EL (cell line): ENCODE measurements at places on chromosomes 7 and 10.
A peak's percentile ranks its signal among the peaks of the same experiment; 100 is the strongest.

GRCh38 chr10:34520084-34520483, 295.0 kb downstream of the PARD3 start:
- DNase-seq, result no peak

DNA sequence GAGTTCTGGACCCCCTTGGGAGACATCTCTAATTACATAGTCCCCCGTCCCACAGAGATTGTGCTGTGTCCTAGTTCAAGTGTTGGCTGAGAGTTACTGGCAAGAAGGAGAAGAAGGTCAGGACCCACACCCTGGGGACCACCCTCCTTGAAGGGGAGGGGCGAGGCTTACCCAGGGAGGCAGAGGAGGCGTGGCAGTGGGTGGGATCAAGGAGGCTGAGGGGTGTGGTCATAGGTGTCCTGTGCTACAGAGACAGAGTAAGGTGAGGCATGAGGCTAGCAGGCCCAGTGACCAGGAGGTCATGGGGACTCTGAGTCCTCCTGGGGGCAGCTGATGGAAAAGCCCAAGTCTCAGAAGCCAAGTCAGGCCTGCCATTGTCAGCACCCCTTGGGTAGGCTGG, 29.4 kb upstream of the ADCYAP1R1 start:
- no peak for DNase-seq

- DNase-seq, result peak; percentile 69
Observed at GRCh38 chr7:112192236-112193154, 13.7 kb downstream of the DOCK4 start.

GRCh38 chr7:23475576-23475839, 5.2 kb upstream of the IGF2BP3 start:
- DNase-seq, result no peak

DNA sequence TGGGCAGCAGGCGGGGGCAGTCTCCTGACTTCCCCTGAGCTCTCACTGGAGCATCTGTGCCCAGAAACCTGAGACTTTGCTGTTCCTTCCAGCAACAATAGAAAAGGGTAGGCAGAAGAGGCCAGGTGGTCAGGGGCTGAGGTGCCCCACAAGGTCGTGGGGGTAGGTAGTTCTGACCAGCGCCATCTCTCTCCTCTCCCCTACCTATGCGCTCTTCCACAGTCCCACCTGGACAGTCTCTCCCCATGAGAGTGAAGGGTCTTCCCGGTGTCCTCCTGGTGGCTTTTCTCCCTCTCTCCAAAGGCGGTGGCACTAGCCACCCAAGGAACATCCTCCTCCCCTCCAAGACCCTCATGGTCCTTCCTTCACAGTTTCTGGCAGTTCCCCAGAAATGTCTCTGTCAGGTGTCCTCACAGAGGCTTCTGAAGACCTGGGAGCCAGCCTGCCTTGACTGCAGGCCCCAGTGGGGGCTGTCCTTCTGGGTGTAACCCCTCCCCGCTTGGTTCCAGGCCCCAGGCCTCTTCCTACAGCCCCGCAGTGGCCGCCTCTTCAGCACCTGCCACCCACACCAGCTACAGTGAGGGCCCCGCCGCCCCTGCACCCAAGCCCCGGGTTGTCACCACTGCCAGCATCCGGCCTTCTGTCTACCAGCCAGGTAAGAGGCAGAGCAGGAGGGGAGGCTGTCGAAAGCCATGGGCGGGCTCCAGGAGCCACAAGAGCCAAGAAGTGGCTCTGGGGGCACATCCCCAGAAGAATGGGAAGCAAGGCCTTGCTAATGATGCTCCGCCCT, 41.3 kb downstream of the LDB3 start:
- DNase-seq, result no peak

DNA sequence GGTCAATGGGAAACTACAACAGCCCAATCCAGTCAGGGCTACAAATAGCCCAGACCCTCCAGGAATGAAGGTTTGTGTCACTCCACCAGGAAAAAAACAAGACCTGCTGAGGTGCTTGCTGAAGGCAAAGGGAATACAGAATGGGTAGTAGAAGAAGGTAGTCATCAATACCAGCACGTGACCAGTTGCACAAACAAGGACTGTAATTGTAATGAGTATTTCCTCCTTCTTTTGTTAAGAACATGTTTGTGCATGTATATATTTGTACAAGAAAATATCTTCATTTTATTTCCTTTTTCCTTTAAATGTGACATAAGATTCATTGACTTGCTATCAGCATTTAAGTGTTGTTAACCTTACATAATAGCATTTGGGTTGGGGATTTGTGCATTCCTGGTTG, 229.3 kb downstream of the IMMP2L start:
- no peak for DNase-seq

DNA sequence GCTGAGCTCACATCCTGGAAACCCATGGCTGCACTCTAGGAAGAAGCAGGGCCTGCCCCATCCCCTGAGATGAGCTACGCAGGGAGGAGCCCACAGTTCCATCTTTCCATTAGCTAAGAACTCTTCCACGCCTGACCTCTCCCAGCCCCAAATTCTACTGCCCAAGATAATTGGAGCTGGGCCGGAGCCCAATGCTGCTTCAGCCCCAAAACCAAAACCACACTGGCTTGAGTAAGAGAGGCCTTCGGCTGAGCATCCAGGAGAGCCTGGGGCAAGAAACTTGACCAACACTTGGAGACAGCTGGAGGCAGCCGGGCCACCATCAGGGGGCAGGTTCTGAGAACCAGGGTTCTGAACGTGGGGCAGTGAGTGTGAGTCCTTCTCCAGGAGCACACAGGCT, 116.1 kb upstream of the ZMIZ1 start:
- DNase-seq, result peak; percentile 86

GRCh38 chr7:20107582-20107981, 109.6 kb downstream of the MACC1 start:
- no peak for DNase-seq

GRCh38 chr10:44696496-44696895, 214.6 kb upstream of the TMEM72 start:
- peak; percentile 58 for DNase-seq

DNA sequence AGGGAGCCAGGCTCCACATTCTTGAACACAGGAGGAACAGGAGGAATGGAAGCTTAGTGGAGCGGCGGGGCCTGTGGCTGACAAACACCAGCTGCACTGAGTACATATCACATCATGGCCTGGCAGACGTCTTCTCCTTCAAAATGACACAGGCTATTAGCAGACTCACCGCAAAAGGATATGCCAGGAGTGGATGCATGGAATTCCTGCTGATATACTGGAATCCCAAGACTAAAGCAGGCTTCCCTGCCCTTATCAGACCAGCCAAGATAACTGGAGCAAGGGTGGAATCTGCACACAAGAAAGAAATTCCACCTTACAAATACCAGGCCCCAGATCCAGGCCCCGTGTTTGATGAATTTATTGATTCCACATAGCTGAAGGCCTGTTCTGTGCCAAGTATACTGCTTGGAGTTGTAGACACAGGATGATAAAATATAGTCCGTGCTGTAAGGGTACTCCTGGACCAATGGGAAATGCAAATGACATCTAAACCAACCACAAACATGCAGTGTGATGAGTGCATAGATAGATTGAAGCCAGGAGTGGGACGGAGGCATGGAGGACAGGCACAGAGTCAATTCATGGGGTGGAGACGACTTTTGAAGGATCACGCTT, 480.5 kb upstream of the ZMIZ1 start:
- DNase-seq, result no peak

DNA sequence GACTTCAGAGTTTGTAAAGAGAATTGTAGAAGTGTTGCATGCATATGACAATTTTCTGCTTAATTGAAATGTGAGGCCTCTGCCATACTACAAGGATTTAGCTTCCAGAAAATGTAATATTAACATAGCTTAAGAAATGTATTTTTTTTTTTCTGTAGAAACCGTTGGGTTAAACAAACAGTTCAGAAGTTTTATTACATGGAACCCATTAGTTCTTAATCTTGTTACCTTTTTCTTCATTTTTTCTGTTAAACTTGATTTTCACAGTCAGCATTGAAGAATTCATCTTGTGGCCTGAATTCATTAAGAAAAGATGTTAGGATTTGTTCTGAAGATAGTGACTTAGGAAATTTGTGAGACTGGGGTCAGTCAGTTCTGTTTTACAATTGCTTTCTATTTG, 4.9 kb downstream of the PTEN start:
- DNase-seq, result peak; percentile 18

- DNase-seq, result no peak
Observed at GRCh38 chr7:44519546-44519945, 21.6 kb downstream of the NPC1L1 start.

DNA sequence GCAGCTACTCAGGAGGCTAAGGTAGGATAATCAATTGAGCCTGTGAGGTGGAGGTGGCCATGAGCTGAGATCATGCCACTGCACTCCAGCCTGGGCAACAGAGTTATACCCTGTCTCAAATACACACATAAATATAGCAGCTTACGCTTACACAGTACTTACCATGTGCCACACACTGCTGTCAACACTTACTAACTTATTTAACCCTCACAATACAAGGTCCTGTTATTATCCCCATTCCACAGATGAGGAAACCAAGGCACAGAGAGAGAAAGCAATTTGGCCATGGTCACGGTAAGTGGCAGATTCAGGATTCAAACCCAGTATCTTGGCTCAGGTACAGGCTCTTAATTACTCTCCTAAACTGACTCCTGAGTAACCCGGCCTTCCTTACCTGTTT, 19.1 kb downstream of the DLG5 start:
- no peak for DNase-seq

DNA sequence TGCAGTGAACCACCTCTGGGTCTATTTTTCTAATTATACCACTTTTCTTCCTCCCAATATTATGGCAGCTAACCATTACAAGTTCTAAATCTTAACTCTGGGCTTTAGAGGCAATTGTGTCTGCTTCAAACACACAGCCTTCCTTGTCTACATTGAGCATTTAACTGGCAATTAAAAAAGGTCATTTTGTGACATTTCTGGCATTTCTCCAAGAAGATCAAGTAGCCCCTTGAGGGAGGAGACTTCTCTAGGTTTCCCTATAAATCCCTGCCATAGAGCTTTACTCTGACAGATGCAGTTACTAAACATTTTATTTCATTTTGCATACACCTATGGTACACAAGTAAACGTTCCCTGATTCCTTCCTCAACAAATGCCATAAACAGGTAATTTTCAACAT, 33.4 kb upstream of the FAM133B start:
- DNase-seq, result no peak

DNA sequence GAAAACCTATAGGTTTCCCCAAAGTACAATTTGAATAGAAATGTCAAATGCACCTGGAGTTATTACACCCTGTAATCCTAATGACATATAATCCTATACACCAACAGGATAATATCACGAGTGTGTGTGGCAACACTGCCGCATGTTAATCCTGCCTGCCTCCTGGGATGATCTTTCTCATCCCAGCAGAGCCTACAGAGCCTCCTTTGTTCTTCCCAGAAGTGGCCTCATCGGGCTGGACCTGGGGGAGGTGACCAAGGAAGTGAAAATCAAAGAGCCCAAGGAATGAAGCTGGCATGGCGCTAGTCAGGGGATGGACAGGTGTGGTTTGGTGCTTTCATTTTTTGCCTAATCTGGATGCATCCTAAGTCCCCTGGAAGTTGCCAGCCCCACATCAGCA, 29.5 kb upstream of the LEP start:
- no peak for DNase-seq

DNA sequence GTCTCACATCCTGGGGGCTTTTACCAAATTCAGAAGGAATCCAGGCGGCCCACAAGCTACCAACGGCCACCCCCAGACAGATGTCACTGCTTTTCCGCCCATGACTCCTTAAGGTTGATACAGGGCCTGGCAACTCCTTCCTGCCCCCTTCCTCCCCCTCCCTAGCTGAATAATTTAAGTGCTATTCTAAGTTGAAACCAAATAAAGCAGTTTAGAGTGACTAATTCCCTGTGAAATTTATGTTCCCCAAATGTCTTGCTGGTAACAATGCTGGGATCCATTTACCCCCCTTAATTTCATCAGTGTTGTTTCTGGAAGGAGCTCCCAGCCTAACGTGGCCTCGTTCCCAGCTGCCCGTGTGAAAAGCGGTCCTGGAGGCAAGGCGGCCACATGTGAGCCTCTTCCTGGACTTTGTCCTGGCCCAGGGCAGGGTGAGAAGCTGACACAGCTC, 109.6 kb downstream of the TMEM130 start:
- peak; percentile 46 for DNase-seq

DNA sequence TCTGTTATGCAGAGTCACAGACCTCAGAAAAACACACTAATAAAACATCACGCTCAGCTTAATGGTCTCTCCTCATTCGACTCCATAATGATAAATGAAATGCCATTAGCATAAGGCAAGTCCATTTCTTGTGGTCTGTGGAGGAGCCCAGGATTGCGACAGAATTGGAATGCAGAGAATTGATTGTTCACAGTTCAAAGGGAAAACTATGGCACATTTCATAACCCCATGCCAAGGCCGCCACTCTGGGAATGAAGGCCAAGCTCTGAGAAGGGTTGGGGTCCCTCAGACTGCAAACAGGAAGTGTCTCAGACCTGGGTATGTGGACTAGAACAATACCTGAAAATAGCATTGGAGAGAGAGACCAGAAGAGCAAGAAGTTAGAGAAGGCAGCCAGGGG, 398.9 kb downstream of the ADRA2A start:
- peak; percentile 9 for DNase-seq
